ENCODE measurements at places on chromosomes 12 and 14. TPM values are rescaled to one million over a fixed set of nuclear protein-coding genes. Genes with fewer than 3 reads are reported as not detected.

DNA sequence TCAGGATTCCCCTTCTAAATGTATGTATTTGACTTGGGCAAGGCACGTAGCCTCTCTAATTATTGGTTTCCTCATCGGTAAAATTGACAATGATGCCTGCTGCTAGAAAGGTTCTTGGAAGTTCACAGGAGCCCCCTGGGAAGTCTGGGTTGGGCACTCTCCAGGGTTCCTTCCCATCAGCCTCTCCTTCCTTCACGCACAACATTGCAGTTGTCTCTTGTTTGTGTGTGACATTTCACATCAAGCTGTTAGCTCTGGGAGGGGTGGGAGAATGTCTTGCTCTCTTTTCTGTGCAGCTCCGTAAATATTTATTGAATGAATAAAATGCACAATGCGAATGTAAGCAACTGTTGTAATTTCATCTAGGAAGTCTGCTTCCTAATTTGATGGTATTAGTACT lies 153.2 kb upstream of the PRICKLE1 start:
- H3K27me3 ChIP-seq, result no peaks in the 10 kb centered on the region
- peak overlapping the region; percentile 50 for H3K27ac ChIP-seq
- DNase-seq, result peak; percentile 19
- H3K36me3 ChIP-seq, result peaks cover 7% of the 10 kb centered on the region
- H3K4me1 ChIP-seq, result peaks cover 44% of the 10 kb centered on the region

DNA sequence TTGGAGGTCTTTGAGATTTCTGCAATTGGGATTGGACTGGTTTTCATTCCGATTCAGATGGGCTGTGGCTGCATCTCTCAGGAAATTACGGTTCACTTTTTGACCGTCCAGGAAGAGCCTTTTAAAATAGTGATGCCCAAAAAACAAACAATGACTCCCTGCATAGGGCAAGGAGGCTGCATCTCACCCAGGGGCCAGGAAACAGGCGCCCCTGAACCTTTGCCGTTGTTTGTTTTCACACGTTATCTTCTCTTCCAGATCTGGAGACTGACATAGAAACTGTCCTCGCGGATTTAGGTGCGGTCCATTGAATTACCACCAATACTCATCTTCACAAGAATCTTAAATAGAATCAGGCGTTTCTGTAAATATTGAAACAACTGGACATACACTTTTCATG lies 66.0 kb downstream of the FLRT2 start:
- DNase-seq, result peak; percentile 11
- no peak overlapping the region for H3K4me3 ChIP-seq
- no peaks in the 10 kb centered on the region for H3K27me3 ChIP-seq
- H3K27ac ChIP-seq, result no peak overlapping the region

DNA sequence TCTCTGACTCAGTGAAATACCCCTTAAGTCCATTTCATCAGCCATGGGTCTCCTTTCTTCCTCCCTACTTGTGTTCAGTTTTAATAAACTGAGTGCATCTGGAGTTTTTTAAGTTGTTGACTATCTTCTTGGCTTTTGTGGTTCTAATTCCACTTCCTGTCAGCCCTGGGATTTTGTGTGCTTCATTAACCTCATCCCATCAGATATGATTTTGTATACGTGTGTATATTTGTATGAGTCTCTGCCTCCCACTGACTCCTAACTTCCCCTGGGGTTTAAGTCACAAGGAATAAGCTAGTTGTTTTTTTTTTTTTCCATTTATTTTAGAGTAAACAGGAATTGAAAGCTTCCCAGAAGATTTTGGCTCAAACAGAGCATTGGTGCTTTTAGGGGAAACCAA lies 62.7 kb downstream of the TTLL5 start:
- H3K4me1 ChIP-seq, result peaks cover 8% of the 10 kb centered on the region
- no peak overlapping the region for H3K4me3 ChIP-seq
- H3K36me3 ChIP-seq, result peaks cover 19% of the 10 kb centered on the region
- no peaks in the 10 kb centered on the region for H3K27me3 ChIP-seq
- no peak overlapping the region for H3K27ac ChIP-seq
- DNase-seq, result no peak

DNA sequence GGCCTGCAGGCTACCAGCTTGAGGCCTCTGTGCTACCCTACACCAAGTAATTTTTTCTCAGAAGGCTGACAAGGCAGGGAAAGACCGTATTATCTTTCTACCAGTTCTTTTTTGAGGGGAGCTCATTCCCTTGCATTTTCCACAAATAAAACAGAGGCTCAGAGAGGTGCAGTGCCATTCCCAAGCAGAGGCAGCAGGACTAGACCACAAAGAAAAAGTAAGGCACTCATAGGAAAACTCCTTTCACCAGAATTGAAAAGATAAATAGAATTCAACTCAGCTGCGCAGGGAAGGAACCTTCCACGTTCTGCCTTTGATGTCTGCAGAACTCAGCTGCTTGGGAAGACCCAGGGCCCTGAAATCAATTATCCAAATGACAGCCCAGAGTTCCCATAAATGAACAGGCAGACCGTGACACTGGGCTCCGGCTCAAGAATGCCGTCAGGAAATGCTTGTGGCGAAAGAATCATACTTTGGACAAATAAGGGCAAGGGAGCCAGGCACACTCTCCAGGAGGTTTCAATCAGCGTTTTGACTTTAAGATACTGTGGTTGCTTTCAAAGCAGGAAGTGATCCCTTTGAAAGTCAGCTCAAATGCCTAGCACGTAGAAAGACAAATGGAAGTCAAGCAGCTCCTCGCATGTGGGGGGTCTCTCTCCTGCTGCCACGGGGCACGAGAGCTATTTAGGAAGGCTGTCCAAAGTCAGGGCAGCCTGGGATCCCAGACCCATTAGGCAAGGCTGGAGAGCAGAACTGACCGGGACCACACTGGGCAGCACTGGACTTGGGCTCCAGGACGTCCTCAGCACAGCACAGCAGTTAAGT lies 14.0 kb downstream of the KCTD10 start:
- H3K36me3 ChIP-seq, result peaks cover 31% of the 10 kb centered on the region
- peak overlapping the region; percentile 85 for H3K27ac ChIP-seq
- peaks cover 54% of the 10 kb centered on the region for H3K4me1 ChIP-seq
- peak; percentile 94 for DNase-seq

DNA sequence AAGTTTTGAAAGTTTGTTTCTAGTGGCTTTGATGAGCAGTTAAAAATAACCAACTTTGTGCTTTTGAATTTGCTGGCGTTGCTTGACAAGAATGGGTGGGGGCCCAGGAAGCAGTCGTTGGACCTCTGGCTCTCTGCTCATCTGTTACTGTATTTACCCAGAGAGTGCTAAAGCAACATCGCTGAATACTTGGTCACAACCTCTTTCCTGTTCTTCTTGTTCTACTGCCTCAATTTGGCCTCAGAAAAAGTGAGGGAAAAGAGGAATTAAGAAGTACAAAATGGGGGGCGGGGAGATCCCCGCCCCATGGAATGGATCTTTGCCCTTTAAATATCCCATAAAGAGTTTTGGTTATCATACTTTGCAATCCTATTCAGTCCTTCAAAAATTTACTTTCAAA lies 221.5 kb upstream of the G2E3 start:
- H3K27ac ChIP-seq, result no peak overlapping the region
- no peak overlapping the region for H3K4me3 ChIP-seq
- H3K27me3 ChIP-seq, result peaks cover 11% of the 10 kb centered on the region
- H3K36me3 ChIP-seq, result no peaks in the 10 kb centered on the region
- peaks cover 10% of the 10 kb centered on the region for H3K4me1 ChIP-seq

- H3K4me3 ChIP-seq, result no peak overlapping the region
- DNase-seq, result no peak
- H3K27ac ChIP-seq, result no peak overlapping the region
- no peaks in the 10 kb centered on the region for H3K27me3 ChIP-seq
These were observed 4.1 kb downstream of the SERPINA12 start for GRCh38 chr14:94505206-94505605.

GRCh38 chr12:114976959-114977358 lies 293.0 kb upstream of the TBX3 start:
- H3K36me3 ChIP-seq, result no peaks in the 10 kb centered on the region
- no peaks in the 10 kb centered on the region for H3K27me3 ChIP-seq
- H3K27ac ChIP-seq, result peak overlapping the region; percentile 81
- no peak overlapping the region for H3K4me3 ChIP-seq
- peaks cover 26% of the 10 kb centered on the region for H3K4me1 ChIP-seq

DNA sequence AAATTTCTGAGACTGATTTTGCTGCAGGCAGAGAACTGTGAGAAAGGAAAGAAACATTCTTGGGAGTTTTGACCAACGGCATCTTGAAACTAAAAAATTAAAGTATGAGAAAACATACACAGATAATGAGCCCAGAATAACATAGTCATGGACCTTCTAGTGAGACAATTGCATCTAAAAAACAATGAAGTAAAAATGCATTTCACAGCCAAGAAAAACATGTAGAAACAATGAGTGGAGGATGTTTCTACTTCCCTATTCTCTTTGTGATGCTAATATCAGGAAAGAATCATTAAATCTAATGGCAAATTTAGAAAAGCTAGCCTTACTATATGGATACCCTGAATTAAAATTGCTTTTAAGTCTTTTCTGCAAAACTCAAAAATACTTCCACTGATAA lies 12.2 kb upstream of the PLEKHG7 start:
- H3K27ac ChIP-seq, result no peak overlapping the region
- H3K4me3 ChIP-seq, result no peak overlapping the region
- H3K4me1 ChIP-seq, result no peaks in the 10 kb centered on the region
- no peaks in the 10 kb centered on the region for H3K27me3 ChIP-seq

DNA sequence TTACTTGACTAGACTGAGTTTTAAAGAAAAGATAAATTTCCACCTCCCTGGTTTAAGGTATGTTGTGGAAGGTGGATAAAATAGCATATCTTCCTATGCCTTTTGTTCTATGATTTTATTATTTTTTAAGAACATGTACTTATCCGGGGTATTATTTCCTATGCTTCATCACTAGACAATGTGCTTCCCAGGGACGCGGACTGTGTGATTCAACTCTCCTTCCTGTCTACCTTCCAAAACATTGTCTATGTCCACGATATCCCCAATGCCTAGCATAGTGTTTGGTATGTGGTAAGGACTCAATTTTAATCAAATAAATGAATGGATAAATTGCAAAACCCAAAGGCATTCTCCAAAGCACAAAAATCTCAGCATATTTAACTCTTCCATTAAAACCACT lies 8.3 kb upstream of the CCND2 start:
- H3K4me3 ChIP-seq, result no peak overlapping the region
- H3K27me3 ChIP-seq, result peaks cover 82% of the 10 kb centered on the region
- DNase-seq, result no peak
- no peaks in the 10 kb centered on the region for H3K36me3 ChIP-seq

DNA sequence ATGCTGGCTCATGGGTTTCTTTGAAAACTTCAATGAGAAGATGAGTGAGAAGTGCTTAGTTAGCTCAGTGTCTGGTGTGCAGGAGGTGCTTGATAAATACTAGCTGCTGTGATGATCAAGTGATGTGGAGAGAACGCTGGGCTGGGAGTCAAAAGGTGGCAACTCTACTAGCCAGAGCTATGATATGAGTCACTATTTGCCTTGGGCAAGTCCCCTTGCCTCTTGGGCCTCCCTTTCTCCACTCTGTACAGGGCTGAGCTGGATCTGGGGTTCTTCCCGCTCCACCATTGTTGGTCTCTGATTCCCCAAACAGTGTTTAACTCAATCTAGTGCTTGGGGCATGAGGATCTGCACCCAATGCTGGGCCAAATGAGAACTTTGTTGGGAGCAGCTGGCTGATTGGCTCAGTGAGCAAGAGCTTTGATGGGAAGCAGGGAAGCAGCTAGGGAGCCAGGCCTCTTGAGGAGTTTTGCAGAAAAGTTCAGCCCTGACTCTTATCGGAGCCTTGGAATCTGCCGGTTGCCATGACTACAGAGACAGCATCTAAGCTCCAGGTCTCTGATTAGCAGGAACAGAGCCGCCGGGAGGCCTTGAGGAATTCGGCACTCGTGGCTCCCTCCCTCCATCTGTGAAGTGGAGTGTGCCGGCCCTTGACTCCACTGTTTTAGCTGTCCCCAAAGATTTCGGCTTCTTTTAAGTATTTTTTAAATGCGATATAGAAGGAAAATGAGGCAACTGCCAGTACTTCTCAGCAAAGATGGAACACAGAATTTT lies 82.1 kb upstream of the HSPB8 start:
- H3K4me1 ChIP-seq, result no peaks in the 10 kb centered on the region
- H3K4me3 ChIP-seq, result no peak overlapping the region
- no peaks in the 10 kb centered on the region for H3K36me3 ChIP-seq
- no peak for DNase-seq

DNA sequence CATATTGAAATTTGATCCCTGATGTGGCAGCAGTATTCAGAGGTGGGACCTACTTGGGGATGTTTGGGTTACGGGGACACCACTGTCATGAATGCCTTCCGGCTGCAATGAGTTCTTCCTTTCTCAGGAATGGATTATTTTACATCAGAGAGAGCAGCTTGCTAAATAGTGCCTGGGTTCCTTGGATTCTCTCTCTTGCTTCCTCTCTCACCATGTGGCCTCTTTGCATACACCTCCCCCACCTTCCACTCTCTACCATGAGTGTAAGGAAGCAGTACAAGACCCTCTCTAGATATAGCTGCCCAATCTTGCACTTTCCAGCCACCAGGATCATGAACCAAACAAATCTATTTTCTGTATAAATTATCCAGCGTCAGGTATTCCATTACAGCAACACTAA lies 15.4 kb upstream of the SCAF11 start:
- no peaks in the 10 kb centered on the region for H3K27me3 ChIP-seq
- H3K27ac ChIP-seq, result no peak overlapping the region
- H3K36me3 ChIP-seq, result no peaks in the 10 kb centered on the region
- H3K4me1 ChIP-seq, result no peaks in the 10 kb centered on the region
- H3K4me3 ChIP-seq, result no peak overlapping the region

The ANKS1B gene
- total RNA-seq, result 0.98 TPM

The PCED1B gene
- 1.0 TPM for total RNA-seq

DNA sequence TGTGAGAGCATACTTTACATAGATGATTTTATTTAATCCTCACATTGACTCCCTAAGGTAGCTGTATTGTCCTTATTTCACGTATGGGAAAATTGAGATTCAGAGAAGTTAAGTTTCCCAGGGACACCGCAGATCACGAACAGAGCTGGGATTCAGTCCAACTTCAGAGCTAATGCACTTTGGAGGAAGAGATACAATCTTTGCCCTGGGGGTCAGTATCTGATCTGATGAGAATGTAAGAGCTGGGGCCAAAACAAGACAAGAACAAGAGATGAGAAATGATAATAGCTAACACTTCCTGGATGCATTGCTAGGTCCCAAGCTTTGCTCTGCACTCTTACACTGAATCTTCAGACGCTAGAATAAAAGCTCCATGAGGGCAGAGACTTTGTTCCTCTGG lies 6.0 kb upstream of the CSAD start:
- no peak for DNase-seq
- H3K27me3 ChIP-seq, result no peaks in the 10 kb centered on the region
- no peak overlapping the region for H3K4me3 ChIP-seq

The TAS2R7 gene
- total RNA-seq, result not detected

DNA sequence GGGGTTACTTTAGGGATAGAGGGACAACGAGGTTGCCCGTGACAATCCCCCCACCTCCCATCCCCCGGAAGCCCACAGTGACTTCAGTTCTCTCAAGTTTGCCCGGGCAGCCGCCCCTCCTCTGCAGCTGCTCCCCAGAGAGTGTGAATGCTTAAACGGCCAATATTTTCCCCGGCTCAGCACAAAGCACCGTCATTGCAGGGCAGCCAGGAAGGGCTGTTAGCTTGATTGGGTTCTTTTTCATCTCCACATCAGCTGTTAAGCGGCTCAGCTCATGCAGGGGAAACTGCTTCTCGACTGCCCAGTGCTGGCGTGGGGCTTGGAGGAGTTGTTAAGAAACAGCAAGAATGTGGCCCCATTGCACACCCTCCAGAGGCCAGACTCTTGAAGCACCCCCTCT lies 120.5 kb upstream of the NCOR2 start:
- H3K36me3 ChIP-seq, result no peaks in the 10 kb centered on the region
- DNase-seq, result no peak
- no peak overlapping the region for H3K27ac ChIP-seq
- no peak overlapping the region for H3K4me3 ChIP-seq
- H3K27me3 ChIP-seq, result no peaks in the 10 kb centered on the region

The DDIT3 gene
- 27.4 TPM for total RNA-seq

The CDK2 gene
- total RNA-seq, result 68.2 TPM

Measured in PC-3 (cell line).